Activated T-helper 1 cell treated with anti-CD3 and anti-CD28 coated beads, Interleukin-12 subunit alpha, Interleukin-12 subunit beta, Interleukin-2, Interleukin-4 antibody, amounts not matched to agents 30 ng/mL and 10 ng/mL and 1 ng/mL, durations not matched to agents 14 hours and 24 hours and 36 hours (primary cell): ENCODE measurements at places on chromosomes 4 and X.

DNA sequence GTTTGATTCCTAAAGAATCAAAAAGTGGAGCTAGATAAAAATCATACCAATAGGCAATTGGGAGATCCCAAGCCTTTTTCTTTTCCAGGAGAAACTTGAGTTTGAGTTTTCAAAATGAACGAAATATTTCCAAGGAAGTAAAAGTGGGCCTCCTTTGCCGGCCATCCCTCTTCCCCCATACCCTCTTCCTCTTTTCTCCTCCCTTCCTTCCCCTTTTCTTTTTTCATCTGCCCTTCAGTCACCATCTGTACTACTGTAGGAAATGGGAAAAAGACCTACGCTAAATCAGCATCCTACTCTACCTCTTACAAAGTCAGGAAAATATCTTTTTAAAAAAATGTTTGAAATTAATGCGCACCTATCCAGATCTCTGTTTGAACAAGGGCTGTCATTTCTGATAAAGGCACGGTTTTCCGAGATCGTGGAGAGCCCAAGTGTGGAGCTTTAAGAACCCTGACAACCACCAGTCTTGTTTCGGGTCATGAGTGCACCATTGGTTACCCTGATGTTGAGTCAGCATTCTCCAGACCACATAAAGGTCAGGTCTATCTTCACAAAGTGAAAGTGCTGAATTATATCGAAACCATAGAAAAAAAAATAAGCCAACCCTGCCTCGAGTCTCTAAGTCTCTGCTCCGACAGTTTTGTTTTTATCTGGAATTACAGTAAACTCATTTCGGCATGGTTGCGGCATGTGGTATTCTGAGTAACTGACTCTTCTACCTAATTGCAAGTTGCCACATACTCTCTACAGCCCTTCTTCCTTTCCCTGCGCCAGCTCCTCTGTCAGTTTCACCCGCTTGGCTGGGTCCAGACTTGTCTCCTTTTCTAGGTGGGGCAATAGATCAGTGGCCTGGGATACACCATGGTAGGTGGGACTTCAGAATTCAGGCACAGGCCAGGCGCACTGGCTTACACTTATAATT is 140.2 kb upstream of the KLF3 start:
- H3K4me1 ChIP-seq: peaks cover 23% of the 10 kb centered on the region
- peak overlapping the region; percentile 19 for H3K4me3 ChIP-seq
- H3K27me3 ChIP-seq: peaks cover 32% of the 10 kb centered on the region
- H3K27ac ChIP-seq: peak overlapping the region; percentile 51

DNA sequence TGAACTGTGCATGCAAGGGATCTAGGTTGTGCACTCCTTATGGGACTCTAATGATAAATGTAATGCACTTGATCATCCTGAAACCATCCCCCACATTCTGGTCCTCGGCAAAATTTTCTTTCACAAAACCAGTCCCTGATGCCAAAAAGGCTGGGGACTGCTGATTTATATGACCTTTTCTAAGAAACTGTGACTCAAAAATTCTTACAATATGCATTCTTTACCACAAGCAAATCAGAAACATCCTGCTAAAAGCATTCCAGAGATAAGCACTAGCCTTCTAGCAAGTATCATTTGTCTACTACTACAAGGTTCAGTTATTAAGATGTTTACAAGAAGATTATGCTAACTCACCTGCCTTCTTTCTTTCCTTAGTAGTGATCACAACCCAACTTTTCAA is 166.5 kb upstream of the PCDH7 start:
- no peak overlapping the region for H3K4me3 ChIP-seq
- no peaks in the 10 kb centered on the region for H3K27me3 ChIP-seq
- H3K36me3 ChIP-seq: no peaks in the 10 kb centered on the region
- no peak overlapping the region for H3K27ac ChIP-seq
- H3K4me1 ChIP-seq: no peaks in the 10 kb centered on the region

GRCh38 chr4:114318309-114318708 is 280.3 kb upstream of the UGT8 start:
- no peaks in the 10 kb centered on the region for H3K36me3 ChIP-seq
- no peak overlapping the region for H3K27ac ChIP-seq
- H3K27me3 ChIP-seq: peaks cover under 1% of the 10 kb centered on the region

- H3K4me1 ChIP-seq: no peaks in the 10 kb centered on the region
- no peaks in the 10 kb centered on the region for H3K27me3 ChIP-seq
- no peak overlapping the region for H3K27ac ChIP-seq
Measured at GRCh38 chr4:8290701-8290970, 21.1 kb downstream of the HTRA3 start.

- DNase-seq: no peak
- H3K27ac ChIP-seq: no peak overlapping the region
- peaks cover 17% of the 10 kb centered on the region for H3K36me3 ChIP-seq
- no peaks in the 10 kb centered on the region for H3K27me3 ChIP-seq
- H3K4me3 ChIP-seq: no peak overlapping the region
- H3K4me1 ChIP-seq: peaks cover 47% of the 10 kb centered on the region
Measured at GRCh38 chr4:109444182-109444844, 10.7 kb downstream of the SEC24B start.

DNA sequence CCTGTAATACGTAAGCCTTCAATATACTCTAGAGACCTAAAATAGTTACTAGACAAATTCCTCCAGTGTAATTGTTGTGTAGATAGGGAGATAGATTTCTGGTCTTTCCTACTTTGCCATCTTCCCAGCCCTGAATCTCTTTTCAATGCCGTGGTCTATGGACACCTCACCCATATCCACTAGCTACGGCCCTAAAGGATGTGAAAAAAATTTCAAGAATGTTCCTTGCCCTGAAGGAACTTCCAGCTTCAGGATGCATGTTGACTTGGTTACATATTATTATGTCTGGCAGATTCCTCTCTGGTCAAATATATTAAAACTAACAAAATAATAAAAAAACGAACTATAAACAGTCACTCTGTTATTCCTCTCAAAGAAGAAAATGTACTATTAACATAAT is 52.4 kb upstream of the TSPAN5 start:
- no peaks in the 10 kb centered on the region for H3K27me3 ChIP-seq
- peaks cover 20% of the 10 kb centered on the region for H3K36me3 ChIP-seq
- peaks cover 17% of the 10 kb centered on the region for H3K4me1 ChIP-seq
